ENCODE measurements at places on chromosomes 4 and X.

DNA sequence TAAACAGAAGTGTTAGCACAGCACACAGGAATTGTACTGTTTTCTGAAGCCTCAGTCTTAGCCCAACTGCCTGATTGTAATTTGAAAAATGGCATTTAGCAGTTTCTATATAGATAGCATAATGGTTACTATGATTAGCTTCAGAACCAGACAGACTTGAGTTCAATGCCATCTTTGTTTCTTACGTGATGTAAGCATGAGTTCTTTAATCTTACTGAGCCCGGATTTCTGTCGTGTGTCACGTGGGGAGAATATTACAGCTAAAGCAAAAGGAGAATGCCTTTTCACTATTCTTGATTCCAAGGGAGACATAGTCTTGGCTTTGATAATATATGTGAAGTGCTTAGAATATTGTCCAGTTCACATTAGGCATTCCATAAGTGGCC, 407.3 kb downstream of the STIM2 start:
- DNase-seq = no peak

GRCh38 chr4:3317011-3317655, 24.3 kb downstream of the RGS12 start:
- DNase-seq = no peak

DNA sequence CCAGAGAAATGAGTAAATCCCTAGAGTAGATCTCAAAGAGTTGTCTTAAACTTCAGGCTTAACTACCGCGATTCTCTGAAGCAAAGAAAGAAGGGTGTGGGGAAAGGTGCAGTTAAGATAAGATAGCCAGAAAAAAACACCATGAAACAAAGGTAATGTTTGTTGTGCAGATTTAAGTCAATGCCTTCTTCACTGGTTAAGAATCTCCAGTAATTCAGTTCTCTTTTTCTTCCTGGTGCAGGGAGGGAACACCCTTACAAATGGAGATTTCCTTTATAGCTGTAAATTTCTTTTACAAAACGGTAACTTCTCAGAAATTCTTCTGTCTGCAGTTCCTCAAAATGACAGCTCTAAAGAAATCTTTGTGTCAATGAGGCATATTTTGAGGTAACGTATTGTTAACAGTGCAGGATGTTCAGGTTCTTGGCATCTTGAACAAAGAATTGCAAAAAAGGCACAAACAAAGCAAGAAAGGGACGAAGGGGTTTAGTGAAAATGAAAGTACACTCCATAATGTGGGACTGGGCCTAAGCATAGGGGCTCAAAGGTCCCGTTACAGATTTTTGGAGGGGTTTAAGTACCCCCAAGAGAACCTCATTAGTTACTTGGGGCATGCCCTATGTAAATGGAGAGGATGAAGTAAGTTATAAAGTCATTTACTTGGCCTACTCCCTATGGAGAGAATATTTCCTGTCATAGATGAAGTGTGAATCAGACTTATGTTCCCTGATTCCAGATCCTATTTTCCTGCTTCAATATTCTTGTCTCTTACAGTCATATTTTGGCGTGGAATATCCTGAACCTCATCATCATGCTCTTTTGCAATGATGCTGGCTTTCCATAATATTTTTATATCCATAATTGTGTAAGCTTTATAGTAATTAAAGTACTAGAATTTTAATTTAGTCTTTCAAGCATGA, 492.0 kb downstream of the PCDH11X start:
- no peak for DNase-seq

DNA sequence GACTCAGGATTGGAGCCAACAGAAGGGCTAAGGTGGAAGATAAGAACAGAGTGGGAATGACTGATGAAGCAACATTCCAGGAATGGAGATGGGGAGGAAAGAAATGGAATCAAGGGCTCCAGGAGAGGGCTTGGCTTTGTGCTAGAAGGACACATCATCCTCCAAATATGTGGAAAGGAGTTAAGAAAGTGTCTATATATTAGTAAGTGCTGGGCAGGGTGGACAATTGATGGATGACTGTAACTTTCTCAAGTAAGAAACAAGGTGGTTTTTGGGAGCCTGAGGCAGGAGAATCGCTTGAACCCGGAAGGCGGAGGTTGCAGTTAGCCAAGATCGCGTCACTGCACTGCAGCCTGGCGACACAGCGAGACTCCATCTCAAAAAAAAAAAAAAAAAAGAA, 71.6 kb upstream of the NFKB1 start:
- DNase-seq = peak; percentile 55

DNA sequence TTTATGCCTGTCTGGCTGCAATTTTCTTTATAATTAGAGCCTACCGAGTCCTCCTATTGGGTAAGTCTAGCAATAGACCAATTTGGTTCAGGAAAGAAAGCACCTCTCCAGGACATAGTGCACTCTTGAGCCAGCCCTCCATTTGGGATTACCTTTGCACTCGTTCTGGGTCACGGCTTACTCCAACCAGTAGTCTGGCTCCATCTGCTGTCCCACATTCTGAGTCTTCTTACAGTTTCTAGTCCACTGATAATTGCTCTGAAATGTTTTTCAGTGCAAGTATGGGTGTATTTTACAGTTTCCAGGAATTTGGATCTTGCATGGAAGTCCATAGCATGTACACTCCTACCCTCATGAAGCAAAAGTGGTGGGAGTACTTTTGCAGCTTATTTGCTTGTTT, 34.8 kb upstream of the USP51 start:
- no peak for DNase-seq

GRCh38 chrX:74117962-74118902, 185.7 kb upstream of the ZCCHC13 start:
- DNase-seq = no peak

- DNase-seq = no peak
Observed at GRCh38 chr4:185201977-185202962, 1.5 kb downstream of the CFAP97 start.

GRCh38 chr4:51845711-51846110, 2.8 kb downstream of the DCUN1D4 start:
- DNase-seq = peak; percentile 20

GRCh38 chrX:20189171-20189570, 47.5 kb upstream of the EIF1AX start:
- no peak for DNase-seq

DNA sequence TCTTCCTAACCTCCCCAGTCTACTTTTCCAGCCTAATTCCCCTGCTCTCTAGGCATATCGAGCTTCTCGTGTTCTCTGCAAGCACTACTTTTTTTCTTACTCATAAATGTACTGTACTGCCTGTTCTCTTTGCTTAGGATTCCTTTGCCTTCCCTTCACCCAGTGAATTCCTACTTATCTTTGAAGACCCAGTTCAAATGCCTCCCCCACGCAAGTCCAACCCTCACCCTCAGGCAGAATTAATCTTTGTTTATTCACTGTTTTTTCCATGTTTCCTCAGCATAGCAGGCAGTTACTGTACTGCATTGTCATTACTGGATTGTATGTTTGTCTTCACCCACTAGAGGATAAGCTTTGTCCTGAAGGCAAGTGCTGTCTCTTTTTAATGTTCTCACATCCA, 287.7 kb downstream of the BMPR1B start:
- no peak for DNase-seq

- DNase-seq = no peak
Observed at GRCh38 chrX:31893525-31893924, 821.7 kb upstream of the FTHL17 start.

DNA sequence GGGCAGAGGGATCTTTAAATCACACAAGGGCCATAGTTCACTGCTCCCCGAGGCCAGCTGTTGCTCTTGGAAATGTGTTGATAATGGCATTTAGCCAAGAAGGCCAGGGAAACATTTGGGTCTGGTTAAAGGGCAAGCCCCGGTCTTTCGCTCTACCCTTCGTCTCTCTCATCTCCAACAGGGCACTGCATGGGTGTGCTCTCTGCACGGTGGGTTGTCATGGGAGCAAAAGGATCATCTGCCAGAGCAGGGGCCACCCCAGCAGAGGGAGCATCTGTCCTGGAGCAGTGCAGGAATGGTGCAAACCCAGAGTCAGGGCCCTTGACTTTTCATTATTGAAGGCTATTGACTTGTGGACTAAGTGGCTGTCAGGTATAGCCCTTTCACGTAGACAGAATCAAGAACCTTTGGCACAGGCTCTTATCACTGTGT, 22.7 kb upstream of the PGRMC2 start:
- no peak for DNase-seq

- DNase-seq = no peak
Observed at GRCh38 chr4:5753766-5754528, 42.9 kb downstream of the EVC start.

- no peak for DNase-seq
Observed at GRCh38 chr4:138592796-138593195, 350.6 kb upstream of the SLC7A11 start.

DNA sequence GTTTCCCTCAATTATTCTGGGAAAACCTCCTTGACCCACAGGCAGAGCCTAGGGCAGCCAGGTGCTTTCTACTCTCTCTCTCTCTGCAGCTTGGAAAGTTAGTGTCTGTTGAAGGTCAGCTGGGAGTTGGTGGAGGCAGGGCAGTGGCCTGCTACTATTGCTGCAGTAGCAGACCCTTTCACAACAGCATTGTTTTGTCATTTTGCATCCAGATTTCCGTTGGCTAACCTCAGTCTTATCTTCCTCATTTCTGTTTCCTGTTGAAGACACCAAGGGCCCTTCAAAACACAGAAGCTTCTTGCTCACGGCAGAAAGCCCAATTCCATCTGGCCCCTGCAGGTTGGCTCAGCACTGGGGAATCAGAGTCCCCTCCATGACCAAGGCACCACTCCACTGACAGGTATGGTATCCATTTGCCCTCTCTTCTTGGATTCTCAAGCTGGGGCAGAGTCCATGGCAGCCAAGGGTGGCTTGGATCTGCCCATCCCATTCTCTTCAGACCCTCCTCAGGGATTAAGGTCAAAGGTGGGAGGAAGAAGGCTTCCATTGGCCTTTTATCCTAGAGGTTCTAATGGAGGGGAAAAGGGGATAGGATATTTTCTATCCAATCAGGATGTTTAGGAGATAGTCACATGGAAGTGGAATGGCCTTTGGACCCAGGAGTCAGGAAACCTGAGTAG, 24.6 kb downstream of the VSIG4 start:
- DNase-seq = no peak

DNA sequence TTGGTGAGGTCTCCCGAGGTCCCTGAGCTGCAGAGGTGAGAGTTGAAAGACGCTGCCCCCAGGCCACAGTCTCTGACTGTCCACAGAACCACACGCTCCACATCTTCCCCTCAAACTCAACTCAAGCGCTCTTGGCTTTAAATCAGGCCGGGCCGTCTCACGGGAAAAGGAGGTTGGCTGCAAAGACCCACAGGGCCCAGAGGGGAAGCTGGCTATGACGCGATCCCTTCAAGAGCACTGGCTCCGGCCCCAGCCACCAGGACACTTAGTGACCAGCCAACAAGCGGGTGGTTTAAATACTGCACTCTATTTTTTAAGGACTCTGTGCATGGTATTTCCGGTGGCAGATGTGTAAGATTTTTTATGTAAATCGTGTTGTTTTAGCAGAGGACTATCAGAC, 19.9 kb downstream of the LRPAP1 start:
- DNase-seq = no peak

GRCh38 chrX:31845003-31845402, 773.2 kb upstream of the FTHL17 start:
- no peak for DNase-seq

DNA sequence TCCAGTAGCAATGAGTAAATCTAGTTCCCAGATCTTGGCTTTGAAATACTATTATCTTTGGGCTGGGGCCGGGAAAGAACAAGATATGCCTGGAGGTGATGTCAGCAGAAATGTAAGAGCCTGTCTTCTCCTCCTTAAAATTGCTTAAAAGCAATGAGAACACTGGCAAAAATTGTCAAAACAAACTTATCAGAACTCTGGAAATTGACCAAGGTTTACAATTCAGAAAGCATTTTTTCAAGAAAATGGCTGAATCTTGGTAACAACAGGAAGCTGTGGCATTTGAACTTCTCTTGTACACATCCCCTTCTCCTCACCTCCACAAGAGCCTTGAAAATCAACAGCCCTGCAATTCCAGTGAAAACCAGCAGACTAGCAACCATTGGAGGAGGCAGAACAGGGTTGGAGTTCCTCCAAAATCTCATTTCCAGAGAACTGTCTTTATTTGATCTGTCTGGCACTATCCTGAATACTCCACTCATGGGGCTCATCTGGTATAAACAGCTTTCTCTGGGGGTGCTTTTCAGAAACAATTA, 13.5 kb downstream of the TIMP1 start:
- DNase-seq = no peak

GRCh38 chr4:74447636-74448233, 2.8 kb downstream of the AREG start:
- DNase-seq = no peak

DNA sequence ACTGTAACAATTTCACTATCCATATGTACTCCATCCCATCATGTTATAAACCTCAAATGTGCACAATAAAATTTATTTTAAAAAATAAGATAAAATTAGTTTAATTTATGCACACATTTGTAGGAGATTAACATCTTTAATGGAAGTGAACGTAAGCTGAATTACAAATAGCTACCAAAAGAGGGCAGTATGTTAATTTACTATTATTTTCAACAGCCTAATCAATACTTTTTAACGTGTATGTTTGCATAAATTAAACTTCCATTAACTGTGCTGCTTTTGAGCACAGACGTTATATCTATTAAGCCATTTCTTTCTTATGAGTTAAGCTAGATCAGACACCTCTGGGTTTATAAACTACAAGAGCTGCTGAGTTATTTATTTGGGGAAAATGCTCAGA, 56.5 kb upstream of the PHKA2 start:
- no peak for DNase-seq

Measured in fibroblast of skin of left biceps (primary cell).